ENCODE measurements at places on chromosomes 6 and 20.

DNA sequence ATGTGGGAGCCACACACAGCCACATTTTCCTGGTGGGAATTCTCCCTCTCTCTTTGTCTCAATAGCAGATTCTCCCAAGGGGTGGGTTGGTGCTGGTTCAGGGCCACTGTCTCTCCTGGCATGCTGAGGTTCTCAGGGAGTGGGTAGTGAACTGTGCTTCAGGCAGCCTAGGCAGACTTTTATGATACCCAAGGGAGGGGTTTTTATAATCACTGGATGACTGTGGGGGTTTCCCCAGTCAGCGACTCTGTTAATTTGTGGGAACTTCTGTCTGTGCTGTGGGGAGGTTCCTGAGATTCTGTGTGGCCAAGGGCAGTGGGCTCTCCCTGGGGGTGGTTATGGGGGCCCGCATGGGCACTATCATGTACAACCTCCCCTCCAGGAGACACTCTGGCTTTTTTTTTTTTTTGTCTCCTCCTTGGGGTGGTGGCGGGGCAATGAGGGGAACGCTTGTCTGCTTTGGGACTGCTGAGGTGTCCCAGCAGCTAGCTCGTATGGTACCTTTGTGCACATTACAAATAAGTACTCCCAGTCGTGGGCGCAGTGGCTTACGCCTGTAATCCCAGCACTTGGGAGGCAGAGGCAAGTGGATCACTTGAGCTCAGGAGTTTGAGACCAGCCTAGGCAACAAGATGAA lies 10.0 kb downstream of the PTK7 start:
- no peak for DNase-seq

GRCh38 chr6:53300656-53301551 lies 47.8 kb downstream of the ELOVL5 start:
- peak; percentile 49 for DNase-seq

DNA sequence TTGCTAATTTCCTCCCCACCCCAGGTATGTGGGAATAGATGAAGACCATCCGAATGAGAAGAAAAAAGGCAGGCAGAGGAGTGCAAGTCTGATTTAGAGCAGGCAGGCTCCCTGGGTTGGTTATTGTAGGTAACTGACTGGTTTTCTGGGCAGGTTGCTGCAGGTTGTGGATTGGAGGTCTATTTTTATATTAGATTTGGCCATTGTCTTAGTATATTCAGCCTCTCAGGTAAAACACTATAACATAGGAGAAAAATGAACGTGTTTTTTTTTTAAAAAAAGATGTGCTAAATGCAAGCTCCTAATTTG lies 492 bp upstream of the TBC1D7 start:
- DNase-seq: no peak

- DNase-seq: no peak
Measured at GRCh38 chr20:14295238-14295637, 42.2 kb downstream of the FLRT3 start.

DNA sequence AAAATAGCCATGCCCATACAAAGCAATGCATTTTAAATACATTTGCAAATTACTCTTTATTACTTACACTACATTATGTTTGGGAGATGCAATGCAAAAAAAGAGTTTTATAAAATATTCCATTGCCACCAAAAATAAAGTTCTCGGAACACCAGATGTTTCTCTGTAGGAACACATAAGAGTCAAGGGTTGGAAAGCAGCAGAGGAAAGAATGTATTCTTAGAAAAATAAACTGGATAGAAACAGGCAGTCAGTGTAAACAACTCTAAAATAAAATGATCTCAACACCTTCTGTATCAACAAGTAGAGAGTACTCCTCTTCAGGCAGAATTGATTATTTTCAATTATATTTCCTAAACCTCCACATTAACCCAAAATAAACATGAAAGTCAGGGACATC lies 28.1 kb downstream of the KIF13A start:
- DNase-seq: no peak

- DNase-seq: no peak
Measured at GRCh38 chr6:44603044-44603686, 215.7 kb downstream of the CDC5L start.

- no peak for DNase-seq
Measured at GRCh38 chr20:23374441-23374840, 12.5 kb downstream of the GZF1 start.

- no peak for DNase-seq
Measured at GRCh38 chr20:4748847-4749246, 27.1 kb downstream of the PRND start.

Data from effector memory CD8-positive, alpha-beta T cell (primary cell).